Colonic mucosa (tissue), 4 donors: ENCODE measurements at places on chromosomes 4 and X. TPM values are rescaled to one million over a fixed set of nuclear protein-coding genes. Genes with fewer than 3 reads are reported as not detected.
A peak's percentile ranks its signal among the peaks of the same experiment; 100 is the strongest.

The XAGE2 gene
- total RNA-seq = not detected

- DNase-seq = no peak
Measured at GRCh38 chr4:161419822-161420221, 744.0 kb downstream of the FSTL5 start.

DNA sequence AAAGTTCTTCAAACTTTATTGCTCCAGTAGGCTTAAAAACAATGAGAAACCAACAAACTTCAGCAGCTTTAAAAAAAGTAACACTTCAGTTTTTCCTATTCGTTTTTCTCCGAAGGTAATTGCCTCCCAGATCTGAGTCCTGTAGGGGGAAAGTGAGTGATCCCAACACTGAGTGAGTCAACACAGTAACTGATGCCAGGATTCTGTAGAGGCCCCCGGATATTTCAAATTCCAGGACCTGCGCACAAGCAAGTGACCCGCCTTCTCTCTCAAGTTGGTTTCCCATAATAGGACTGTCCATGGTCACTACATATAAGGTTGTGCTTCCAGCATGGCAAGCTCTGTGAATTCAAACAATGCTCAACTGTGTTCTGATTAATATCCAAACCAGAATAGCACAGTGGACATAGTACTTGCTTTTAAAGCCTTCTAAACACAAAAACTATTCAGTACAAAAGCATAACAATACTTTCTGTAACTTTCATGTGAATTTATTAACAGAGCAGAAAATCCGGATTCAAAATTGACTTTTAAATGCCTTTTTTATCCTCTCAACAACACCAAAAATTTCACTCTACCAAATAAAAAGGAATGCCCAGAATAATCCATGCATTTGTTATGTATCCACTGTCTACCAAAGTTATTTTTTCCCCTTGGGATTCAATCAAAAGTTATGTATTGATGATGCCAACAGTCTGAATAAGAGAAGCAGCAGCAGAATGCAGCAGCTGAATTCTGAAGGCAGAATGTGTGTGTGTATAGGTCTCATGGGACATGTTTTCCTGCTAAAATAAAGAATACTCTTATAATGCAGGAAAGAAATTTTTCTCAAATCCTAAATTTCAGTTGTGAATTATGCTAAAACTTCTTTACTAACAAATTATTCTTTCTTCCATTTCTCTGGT is at the start of gene DMD:
Gene DMD (minus strand): TSS at position 194 of the 905 bp plus-strand sequence. CDS start 237 bp downstream, outside the sequence.
- no peak for DNase-seq

GRCh38 chr4:72430050-72430449 is 139.0 kb downstream of the ADAMTS3 start:
- DNase-seq = peak; percentile 18

DNA sequence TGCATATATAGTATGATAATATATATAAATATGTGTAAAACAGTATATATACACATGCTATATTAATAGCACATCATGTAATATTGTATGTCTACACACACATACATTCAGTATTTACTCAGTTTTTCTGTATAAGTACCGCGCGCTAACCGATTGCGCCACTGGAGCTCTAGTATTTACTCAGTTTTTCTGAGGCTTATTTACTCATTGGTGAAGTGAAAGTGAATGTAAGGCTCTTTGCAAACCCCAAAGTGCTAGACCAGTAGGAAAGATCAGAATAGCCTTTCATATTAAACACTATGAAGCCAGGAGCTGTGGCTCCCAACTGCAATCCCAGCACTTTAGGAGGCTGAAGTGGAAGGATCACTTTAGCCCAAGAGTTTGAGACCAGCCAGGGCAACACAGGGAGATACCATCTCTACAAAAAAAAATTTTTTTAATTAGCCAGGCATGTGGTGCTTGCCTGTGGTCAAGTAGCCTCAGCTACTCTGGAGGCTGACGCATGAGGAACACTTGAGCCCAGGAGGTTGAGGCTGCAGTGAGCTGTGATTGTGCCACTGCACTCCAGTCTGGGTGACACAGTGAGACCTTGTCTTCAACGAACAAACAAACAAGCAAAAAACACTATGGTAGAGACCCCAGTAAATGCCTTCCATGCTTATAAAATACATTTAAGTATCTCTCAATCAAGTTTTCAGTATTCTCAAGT is 125.8 kb downstream of the KIT start:
- no peak for DNase-seq
